ENCODE measurements at places on chromosomes 7 and 10. TPM values are rescaled to one million over a fixed set of nuclear protein-coding genes. Genes with fewer than 3 reads are reported as not detected.

DNA sequence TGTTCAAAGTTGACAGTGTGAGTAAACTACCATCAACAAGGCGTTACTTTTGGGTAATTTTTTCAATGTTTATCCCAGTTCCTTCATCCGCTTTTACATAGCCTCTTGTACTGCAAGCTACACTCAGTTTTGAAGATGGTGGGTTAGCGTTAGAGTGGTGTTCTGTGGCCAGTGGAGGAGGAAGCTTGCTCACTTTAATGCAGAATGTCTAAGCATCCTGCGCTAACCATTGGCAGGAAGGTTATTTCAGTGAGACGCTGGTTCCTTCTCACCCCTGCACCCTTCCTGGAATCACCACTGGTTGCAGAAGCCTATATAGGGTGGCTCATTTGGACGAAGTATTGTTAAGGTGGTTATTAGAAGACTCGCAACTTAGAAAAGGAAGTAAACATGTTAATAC, 159.1 kb downstream of the CELF2 start:
- DNase-seq, result no peak

GRCh38 chr10:73060173-73060572, 36.5 kb downstream of the P4HA1 start:
- no peak for DNase-seq

ATP5MK gene
- total RNA-seq, result 82.4 TPM

DNA sequence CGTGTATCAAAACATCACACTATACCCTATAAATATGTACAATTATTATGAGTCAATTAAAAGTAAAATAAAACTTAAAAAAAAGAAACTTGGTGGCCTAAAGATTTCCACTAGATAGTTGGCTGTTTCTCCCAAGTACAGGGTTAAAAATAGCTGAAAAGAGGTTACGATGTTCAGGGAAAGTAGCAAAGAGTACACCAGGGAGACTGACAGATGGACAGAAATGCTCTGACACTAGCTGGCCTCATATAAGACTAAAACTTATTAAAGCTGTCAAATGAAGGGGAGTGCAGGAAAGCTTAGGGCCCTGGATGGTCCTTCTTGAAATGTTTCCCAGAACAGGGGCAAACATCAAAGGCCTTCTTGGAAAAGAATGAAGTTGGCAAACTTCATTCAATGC, 51.3 kb downstream of the TCAF1 start:
- no peak for DNase-seq

- DNase-seq, result no peak
Measured at GRCh38 chr10:98586096-98586495, 139.4 kb upstream of the HPS1 start.

DNA sequence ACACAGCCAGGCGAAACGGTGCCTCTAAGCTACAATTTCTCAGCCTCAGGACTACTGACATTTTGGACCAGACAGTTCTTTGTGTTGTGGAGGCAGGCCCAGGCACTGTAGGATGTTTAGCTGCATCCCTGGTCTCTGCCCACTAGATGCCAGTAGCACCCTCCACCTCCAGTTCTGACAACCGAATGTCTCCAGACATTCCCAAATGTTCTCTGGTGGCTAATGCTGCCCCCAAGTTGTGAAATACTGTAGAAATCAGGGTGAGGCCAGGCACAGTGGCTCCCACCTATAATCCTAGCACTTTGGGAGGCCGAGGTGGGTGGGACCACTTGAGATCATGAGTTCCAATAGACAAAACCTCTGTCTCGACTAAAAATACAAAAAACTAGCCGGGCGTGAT, 18.2 kb downstream of the HNRNPF start:
- DNase-seq, result no peak

GRCh38 chr10:55287346-55287745, 486.3 kb upstream of the PCDH15 start:
- DNase-seq, result peak; percentile 24

MUC12 gene
- 19.2 TPM for total RNA-seq

MYOZ1 gene
- total RNA-seq, result not detected

ERVW-1 gene
- not detected for total RNA-seq

- DNase-seq, result no peak
Measured at GRCh38 chr10:86187499-86188239, 178.9 kb downstream of the GRID1 start.

PYROXD2 gene
- 10.8 TPM for total RNA-seq

GRCh38 chr10:124911124-124912067, 30.5 kb upstream of the ZRANB1 start:
- DNase-seq, result no peak

- DNase-seq, result no peak
Measured at GRCh38 chr10:12595936-12596576, 246.7 kb downstream of the CAMK1D start.

PRKCQ gene
- 0.03 TPM for total RNA-seq

DNA sequence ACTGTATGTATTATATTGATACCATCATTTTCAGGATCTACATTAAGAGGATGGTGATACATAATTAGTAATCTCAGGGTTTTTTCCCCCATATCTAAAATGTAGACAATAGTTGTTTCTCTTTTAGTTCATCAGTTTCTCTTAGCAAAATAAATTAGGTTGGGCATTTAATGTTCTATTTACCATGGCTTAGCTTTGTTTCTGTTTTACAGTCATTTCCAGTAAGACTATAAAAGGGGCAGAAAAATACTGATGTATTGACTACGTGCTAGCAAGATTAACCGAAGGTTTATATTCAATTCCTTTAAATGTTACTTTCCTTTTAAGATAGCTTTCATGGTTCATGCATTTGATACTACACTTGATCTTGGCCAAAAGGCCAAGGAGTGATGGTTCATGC, 26.2 kb downstream of the SUV39H2 start:
- DNase-seq, result no peak

DNA sequence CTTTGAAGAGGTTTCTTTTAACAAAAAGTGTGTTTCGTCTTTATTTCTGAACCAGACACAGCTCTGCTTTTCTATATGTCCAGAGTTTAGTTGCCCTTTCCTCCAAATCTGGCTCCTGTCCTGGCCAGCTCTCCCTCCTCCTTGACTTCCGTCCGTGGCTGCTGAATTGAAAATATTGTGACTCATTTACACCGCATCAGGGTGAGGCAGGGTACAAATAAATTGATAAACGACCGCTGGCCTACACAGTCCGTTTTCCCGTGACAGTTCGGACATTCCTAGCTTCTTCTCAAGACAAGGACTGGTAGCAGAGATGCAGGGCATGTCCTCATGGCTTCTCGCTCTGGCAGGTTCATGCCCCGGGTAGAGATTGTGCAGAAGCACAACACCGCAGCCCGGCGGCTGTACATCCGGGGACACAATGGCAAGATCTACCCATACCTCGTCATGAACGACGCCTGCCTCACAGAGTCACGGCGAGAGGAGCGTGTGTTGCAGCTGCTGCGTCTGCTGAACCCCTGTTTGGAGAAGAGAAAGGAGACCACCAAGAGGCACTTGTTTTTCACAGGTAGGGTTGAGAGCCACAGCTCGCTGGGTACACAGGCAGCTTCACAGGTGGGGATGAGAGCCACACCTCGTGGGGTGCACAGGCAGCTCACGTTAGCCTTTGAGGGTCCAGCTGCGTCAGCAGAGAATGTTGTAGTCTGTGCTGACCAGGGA, 126.6 kb downstream of the TRRAP start:
- DNase-seq, result no peak

DNA sequence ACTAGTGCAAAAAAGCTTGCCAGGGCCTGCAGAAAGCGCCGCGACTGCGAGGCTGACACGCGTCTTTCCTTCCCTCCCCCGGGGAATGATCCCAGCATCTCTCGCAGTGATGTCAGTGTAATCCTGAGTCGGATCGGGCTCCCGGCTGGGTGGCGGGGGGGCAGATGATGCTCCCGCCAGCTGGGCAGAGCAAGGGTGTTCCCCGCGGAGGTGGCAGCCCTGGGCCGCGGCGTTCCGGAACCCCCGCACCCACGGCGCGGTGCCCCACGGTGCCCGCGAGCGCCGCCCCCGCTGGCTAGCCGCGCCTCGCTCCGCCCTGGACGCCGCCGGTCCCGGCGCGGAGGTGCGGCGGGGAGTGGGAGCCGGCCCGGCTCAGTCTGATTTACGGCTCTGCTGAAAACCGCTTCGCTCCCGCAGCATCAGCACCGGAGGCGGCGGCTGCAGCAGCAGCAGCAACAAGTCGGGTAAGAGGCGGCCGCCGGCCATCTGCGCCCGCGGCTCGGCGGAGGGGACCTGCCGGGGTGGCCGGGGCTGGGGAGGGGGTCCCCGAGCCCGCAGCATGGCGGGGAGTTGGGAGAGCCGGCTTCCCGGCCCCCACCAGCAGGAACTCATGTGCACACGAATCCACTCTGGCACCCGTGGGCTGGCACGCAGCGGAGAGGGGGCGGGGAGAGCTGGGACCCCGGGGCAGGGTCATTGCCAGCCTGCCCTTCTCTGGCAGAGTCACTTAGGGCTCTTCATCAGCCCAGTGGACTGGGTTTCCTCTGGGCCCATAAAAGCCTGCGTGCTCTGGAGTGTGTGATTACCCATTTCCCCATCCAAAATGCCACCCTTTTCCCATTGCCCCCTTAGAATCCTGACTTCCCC, at the start of gene ZNF365:
Gene ZNF365, plus strand, starts transcription at position 375 of the 867 bp plus-strand sequence. CDS start 1,825 bp downstream, outside the sequence.
- no peak for DNase-seq

DNA sequence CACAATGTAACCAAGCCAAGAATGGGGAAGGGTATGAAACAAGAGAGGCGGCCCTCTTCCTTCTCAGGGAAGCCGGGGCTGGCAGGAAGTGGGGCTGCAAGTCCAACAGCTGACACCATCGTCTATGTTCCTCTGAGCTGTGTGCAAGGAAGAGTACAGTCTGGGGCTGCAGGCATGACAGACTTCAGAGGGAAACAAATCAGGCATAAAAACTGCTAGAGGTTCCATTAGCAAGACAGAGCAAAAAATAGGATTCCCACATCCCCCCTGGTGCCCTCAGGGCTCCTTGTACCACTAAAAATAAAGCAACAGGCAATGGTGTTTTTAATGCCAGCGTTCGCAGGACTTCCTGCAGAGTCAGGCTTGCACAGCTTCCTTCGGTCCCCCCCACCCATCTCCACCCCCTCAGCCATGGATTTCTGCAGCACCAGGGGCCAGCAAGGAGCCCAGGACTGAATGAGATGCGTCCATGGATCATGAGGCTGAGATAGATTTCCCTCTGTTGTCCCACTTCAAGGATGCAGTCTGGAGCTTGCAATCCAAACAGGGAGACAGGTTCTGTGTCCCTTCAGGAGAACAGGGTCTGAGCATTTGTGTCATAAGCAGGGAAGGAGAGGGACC, 34.6 kb downstream of the KCNMA1 start:
- no peak for DNase-seq

- DNase-seq, result peak; percentile 96
Measured at GRCh38 chr10:29535012-29535777, 99.6 kb downstream of the SVIL start.

CYP26C1 gene
- 0.18 TPM for total RNA-seq

DNA sequence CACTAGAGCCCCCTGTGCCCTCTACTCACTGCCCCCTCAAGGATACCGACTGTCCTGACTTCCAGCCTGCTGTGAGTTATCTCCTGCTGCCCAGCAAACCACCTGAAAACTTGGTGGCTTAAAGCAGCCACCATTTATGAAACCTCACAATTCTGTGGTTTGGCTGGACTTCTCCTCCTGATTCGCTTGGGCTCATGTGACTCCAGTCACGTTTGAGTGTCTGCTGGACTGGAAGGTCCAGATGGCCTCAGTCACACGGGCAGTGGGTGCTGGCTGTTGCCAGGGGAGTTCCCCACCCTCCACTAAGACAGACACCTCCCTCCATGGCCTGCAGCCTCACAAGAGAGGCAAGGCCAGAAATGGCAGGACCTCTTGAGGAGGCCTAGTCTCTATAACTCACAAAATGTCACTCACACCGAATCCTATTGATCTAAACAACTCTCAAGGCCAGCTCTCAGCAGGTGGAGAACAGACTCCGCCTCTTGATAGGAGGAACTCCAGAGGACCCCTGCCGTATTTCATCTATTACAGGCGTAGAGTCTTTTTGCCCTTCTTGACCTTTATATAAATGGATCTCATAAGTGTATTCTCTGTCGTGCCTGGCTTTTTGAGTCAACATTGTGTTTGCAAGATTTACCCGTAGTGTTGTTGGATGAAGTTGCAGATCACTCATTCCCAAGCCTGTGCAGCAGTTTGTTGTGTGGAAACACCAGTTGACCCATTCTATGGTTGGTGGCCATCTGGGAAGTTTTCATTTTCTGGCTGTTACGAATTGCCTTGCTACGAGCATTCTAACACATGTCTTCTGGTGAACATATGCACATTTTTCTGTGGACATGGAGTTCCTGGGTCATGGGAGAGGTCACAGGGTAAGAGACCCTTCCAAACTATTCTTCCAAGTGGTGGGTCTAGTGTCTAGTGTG, 48.3 kb downstream of the ZMIZ1 start:
- DNase-seq, result no peak

DNA sequence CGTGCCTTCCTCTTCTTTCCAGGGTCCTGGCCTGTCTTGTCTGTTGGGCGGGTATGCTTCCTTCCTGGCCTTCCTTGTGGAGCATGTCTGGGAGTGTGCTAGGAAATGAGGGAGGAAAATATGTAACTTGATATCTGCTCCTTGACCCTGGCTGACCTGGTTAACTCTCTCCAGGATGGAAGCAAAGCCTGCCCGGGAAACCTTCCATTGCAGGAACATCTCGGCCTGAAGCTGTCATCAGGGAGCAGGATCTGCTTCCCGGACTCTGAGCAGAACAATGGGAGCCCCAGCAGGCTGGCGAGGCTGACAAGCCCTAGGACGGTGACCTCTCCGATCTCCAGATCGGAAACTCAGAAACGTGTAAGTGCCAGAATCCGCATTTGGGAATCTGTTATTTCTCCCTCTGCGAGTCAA, 340.3 kb downstream of the FRMD4A start:
- no peak for DNase-seq

GRCh38 chr10:63502832-63503231, 18.4 kb upstream of the REEP3 start:
- DNase-seq, result no peak

KIF20B gene
- 8.8 TPM for total RNA-seq

DNA sequence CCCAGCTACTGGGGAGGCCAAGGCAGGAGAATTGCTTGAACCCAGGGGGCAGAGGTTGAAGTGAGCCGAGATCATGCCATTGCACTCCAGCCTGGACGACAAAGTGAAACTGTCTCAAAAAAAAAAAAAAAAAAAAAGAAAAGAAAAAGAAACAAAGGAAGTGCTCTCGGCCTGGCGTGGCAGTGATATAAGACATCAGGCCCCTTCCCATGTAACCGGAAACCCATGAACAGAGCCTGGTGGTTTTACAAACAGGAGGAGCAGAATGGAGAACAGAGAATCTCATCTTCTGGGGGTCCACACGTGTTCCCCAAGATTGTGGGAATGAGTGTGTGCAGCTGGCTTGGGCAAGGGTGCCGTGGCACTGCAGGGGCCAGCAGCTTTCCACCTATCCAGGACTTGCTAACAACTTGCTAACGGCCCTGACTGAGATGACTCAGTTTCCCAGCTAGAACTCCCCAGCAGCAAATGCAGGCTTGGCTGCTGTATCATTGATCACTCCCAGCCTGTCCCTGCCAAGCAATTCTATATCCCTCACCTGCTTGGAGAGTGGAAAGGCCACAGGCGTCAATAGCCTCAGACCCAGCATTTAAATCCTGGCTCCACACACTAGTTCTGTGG, 103.0 kb downstream of the COL26A1 start:
- DNase-seq, result no peak

DNA sequence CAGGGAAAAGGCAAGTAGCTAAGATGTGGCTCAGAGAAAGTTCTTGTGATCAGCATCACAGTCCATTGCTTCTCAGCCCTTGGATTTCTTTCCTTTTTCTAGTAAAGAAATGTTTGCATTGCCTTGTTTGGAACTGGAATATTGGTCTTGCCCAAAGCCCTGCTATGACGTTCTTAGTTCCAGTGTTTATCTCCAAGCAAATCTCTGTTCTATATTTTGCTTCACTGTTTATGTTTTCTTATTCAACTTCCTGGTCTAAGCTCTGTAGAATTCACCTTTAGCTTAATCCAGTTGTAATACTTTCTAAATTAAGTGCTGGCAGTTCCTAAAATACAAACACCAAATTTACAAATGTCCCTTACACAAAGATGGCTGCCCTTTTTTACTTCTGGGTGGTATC, 88.7 kb upstream of the ZNF438 start:
- DNase-seq, result no peak

SLC18A3 gene
- total RNA-seq, result not detected

Data from HT-29 (cell line).